ENCODE measurements at places on chromosomes 4 and X. TPM values are rescaled to one million over a fixed set of nuclear protein-coding genes. Genes with fewer than 3 reads are reported as not detected.
A peak's percentile ranks its signal among the peaks of the same experiment; 100 is the strongest.

The TLR10 gene
- 0.38 TPM for total RNA-seq

The SGMS2 gene
- 133 TPM for total RNA-seq

The NUDT9 gene
- 15.8 TPM for total RNA-seq

The SHISA3 gene
- total RNA-seq = 0.64 TPM

The DCX gene
- total RNA-seq = 0.26 TPM

The NAP1L5 gene
- 2.7 TPM for total RNA-seq

The ADH1A gene
- not detected for total RNA-seq

The CFP gene
- 0.83 TPM for total RNA-seq

GRCh38 chrX:134512566-134512965 lies 52.6 kb downstream of the HPRT1 start:
- H3K36me3 ChIP-seq = no peaks in the 10 kb centered on the region
- H3K4me3 ChIP-seq = no peak overlapping the region
- no peak overlapping the region for H3K27ac ChIP-seq
- DNase-seq = no peak

GRCh38 chrX:47958761-47959342 lies 44.9 kb downstream of the ZNF182 start:
- H3K27ac ChIP-seq = no peak overlapping the region
- no peaks in the 10 kb centered on the region for H3K4me1 ChIP-seq
- no peaks in the 10 kb centered on the region for H3K36me3 ChIP-seq

- peaks cover 4% of the 10 kb centered on the region for H3K4me1 ChIP-seq
- no peak for DNase-seq
- no peaks in the 10 kb centered on the region for H3K27me3 ChIP-seq
- no peak overlapping the region for H3K27ac ChIP-seq
- no peak overlapping the region for H3K4me3 ChIP-seq
Measured at GRCh38 chr4:139245590-139245989, 34.4 kb downstream of the MGARP start.

DNA sequence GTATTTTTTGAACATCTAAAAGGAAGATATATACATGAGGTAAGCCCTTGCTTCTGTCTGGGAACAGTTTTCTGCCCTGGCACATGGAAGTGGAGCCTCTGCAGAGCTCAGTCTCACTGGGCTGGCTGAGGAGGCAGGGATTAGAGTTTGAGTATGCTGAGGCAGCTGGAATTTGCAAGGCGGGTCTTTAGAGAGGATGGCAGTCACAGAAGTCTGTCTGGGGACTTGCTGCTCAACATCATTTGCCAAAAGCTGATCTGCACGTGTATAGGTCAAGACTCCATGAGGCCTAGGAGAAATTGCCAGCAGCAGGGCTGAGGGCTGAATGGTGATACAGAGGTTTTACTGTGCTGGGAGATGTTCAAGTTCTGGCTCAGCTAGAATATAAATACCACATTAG lies 163.6 kb upstream of the ANK2 start:
- H3K4me1 ChIP-seq = peaks cover 11% of the 10 kb centered on the region
- H3K27me3 ChIP-seq = no peaks in the 10 kb centered on the region
- no peaks in the 10 kb centered on the region for H3K36me3 ChIP-seq
- H3K27ac ChIP-seq = no peak overlapping the region

DNA sequence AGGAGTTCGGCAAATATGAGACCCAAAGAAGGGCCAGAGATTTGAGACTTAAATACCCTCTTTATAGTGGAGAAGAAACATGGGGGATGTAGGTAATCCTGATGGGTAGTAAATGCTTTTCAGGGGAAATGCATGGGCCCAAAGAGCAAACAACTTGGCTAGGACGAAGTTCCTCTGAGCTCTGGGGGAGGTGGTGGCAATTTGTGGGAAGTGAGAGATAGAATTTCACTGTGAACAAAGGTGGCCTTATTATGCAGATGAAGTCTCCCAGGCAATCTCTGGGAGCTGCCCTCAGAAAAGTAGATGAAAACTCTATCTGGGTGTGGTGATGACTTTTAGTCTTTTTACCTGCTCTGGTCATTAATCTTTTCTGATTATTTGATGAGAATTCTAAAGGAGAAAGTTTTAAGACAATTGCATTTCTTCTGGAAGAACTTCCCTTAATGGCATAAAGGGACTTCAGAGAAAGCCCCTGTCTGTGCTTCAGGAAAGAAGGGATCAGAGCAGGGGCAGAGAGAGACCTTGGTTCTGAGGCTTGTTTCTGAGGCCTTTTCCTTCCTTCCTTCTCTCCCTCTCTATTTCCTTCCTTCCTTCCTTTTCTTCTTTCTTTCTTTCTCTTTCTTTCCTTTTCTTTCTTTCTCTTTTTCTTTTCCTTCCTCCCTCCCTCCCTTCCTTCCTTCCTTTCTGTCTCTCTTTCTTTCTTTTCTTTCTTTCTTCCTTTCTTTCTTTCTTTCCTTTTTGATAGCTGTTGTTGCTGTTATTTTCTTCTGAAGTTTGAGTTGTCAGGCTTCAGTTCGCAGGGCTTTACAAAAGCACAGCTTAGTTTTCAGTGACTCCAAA lies 37.5 kb upstream of the MAOA start:
- H3K27ac ChIP-seq = no peak overlapping the region
- H3K36me3 ChIP-seq = no peaks in the 10 kb centered on the region
- no peak for DNase-seq
- H3K27me3 ChIP-seq = no peaks in the 10 kb centered on the region
- H3K4me1 ChIP-seq = peaks cover 13% of the 10 kb centered on the region
- no peak overlapping the region for H3K4me3 ChIP-seq

DNA sequence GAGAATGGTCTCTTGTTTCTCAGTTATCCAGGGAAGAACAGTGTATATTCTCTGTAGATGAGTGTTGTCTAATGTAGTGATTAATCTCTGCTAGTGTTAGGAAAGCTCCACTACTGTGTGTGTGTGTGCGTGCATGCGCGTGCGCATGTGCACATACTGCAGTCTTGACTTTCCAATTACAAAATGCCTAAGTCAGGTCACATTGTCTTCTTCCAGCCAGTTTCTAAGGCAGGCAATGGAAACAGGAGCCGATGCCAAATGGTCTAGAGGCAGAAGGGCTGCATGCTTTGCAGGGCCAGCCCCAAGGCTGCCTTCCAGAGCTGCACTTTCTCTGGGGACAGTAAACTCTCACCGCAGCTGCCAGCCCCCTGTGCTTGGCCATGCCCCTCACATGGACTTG lies 30.5 kb upstream of the NAP1L5 start:
- H3K27ac ChIP-seq = no peak overlapping the region
- H3K36me3 ChIP-seq = peaks cover 83% of the 10 kb centered on the region
- H3K4me1 ChIP-seq = no peaks in the 10 kb centered on the region

DNA sequence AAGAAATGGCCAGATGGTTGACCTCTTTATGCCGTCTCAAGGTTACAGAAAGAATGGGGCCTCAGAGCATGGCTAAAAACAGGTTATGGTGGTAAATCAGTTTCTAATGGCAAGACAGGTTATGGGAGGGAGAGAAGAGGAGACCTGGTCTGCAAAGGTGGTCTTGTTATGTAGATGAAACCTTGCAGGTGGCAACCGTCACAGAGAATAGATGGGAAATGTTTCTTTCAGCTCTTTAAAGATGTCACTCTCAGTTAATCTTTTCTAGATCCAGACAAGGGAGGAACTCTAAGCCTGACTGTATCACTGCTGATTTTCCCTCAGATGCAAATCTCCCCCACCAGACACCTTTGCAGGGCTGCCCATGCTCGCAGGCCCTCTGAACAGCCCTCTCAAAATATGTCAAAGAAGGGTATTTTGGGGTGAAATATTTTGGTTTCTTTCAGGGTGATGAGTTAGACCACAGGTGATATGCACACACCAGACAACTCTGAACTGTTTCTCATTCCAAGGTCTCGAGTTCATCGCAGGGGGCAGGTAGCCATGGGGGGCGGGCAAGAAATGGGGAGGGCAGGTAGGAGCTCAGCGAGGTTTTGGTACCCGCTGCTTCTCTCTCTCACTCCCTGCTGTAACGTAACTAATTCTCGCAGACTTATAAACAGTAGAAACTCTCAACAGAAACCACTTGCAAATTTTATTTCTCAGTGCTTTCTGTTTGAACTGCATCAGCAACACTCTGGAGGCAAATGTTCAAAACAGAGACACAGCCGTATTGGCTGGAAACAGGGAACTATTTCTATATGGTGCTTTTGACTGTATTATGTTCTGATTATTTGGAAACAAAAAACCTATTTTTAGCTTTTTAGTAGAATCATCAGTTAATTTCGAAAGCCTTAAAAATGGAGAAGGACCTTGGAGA lies 32.4 kb downstream of the CASP3 start:
- no peaks in the 10 kb centered on the region for H3K4me1 ChIP-seq
- H3K4me3 ChIP-seq = no peak overlapping the region
- no peak for DNase-seq
- H3K27me3 ChIP-seq = no peaks in the 10 kb centered on the region
- H3K36me3 ChIP-seq = no peaks in the 10 kb centered on the region

- H3K4me1 ChIP-seq = no peaks in the 10 kb centered on the region
- H3K4me3 ChIP-seq = no peak overlapping the region
- no peaks in the 10 kb centered on the region for H3K36me3 ChIP-seq
- DNase-seq = no peak
- H3K27ac ChIP-seq = no peak overlapping the region
- no peaks in the 10 kb centered on the region for H3K27me3 ChIP-seq
Measured at GRCh38 chr4:155119006-155119405, 89.4 kb upstream of the NPY2R start.

DNA sequence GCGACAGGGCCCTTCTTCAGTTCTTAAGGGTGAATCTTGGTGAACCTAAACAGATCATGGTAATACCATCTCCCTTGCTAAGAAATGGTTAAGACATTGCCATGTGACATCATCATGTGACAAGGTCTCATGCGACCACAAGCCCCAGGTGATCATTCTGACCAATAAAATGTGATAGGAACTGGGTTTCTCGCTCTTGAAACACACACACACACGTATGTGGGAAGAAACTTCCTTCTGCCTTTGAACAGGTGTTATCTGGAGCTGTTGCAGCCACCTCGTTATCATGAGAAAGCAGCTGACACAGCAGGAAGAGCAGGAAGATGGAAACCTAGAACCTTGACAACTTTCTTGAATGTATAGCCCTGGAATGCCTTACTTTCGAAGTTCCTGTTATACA lies 10.2 kb downstream of the SOD3 start:
- H3K4me3 ChIP-seq = no peak overlapping the region
- no peak for DNase-seq
- H3K36me3 ChIP-seq = no peaks in the 10 kb centered on the region
- H3K27ac ChIP-seq = no peak overlapping the region
- no peaks in the 10 kb centered on the region for H3K27me3 ChIP-seq

DNA sequence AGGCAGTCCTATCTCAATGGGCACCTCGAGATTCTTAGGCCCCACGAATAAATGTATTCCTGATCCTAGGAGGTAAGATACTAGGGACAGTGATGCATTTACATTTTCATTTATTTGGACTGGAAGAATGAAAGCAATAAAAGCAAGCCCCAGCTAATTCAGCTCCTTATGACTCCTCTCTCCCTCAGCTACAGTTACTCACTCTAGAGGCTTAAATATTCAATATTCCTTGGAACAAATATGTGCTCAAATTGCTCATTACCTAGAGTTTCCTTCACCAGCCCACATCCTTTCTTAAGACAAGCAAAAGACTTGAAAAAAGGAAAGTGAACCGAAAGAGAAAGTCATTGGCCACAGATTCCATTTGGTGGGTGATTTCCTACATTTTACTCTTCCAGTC lies 13.9 kb downstream of the PAGE2 start:
- DNase-seq = no peak
- H3K36me3 ChIP-seq = no peaks in the 10 kb centered on the region
- no peaks in the 10 kb centered on the region for H3K27me3 ChIP-seq
- no peak overlapping the region for H3K4me3 ChIP-seq
- H3K4me1 ChIP-seq = no peaks in the 10 kb centered on the region
- H3K27ac ChIP-seq = no peak overlapping the region

- H3K27me3 ChIP-seq = no peaks in the 10 kb centered on the region
- H3K27ac ChIP-seq = no peak overlapping the region
- H3K4me3 ChIP-seq = no peak overlapping the region
- no peaks in the 10 kb centered on the region for H3K4me1 ChIP-seq
- no peaks in the 10 kb centered on the region for H3K36me3 ChIP-seq
- no peak for DNase-seq
Measured at GRCh38 chr4:175729665-175730064, 82.4 kb downstream of the GPM6A start.

DNA sequence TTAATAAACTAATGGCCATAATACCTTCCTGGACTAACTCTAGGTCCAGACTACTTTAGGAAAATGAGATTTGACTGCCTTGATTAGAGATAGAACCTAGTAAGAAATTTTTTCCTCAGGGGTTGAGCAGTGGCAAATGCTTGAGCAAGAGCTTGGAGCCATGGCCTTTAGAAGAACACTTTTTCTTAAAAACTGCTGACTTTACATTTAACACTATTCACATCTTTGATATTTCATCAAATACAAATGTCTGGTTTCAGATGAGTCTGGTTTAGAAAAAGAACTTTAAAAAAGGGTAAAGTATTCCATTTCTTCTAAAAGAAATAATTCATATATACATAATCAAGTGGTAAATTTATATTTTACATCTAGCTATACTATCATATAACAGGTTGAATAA lies 680.9 kb upstream of the PITX2 start:
- no peak for DNase-seq
- no peak overlapping the region for H3K4me3 ChIP-seq
- H3K4me1 ChIP-seq = no peaks in the 10 kb centered on the region

- H3K4me3 ChIP-seq = no peak overlapping the region
- H3K27me3 ChIP-seq = no peaks in the 10 kb centered on the region
- peak overlapping the region; percentile 64 for H3K27ac ChIP-seq
Measured at GRCh38 chr4:26217481-26217880, 103.3 kb upstream of the RBPJ start.

DNA sequence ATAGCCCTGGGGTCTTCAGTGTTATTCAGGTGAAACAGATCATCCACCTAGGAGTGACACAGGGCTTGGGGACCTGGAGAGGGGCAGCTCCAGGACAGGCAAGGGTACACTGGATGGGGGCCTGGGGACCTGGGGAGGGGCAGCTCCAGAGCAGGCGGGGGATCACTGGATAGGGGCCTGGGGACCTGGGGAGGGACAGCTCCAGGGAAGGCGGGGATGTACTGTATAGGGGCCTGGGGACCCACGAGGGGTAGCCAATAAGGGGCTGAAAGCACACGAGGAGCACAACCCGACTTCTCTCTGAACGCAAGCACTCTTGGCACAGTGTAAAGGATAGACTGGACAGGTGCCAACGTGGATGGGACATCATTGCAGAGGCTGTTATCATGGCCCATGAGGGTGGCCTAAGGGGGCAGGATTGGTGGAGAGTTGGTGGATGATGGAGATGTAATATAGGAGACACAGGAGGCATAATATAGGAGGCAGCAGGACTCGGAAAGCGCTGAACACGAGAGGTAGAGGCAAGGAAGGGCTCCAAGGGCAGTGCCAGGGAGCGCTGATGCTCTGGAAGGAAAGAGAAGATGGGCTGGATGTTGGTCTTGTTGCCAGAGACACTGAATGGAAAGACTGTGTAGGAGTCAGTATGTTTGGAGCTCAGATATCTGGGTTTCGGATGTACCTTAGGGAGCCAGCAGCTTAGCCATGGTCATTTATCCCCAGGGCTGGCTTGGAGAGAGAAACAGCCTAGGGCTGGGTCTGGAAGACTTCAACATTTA lies 37.9 kb upstream of the FGFBP2 start:
- no peak overlapping the region for H3K27ac ChIP-seq
- H3K4me1 ChIP-seq = no peaks in the 10 kb centered on the region
- no peak overlapping the region for H3K4me3 ChIP-seq
- H3K27me3 ChIP-seq = peaks cover 17% of the 10 kb centered on the region
- DNase-seq = no peak
- no peaks in the 10 kb centered on the region for H3K36me3 ChIP-seq

GRCh38 chr4:4311193-4311592 lies 21.1 kb downstream of the ZBTB49 start:
- H3K4me3 ChIP-seq = no peak overlapping the region
- no peaks in the 10 kb centered on the region for H3K4me1 ChIP-seq
- peaks cover 4% of the 10 kb centered on the region for H3K36me3 ChIP-seq
- no peak for DNase-seq
- H3K27ac ChIP-seq = no peak overlapping the region

GRCh38 chr4:2672700-2673099 lies 83.4 kb downstream of the TNIP2 start:
- H3K27ac ChIP-seq = no peak overlapping the region
- H3K4me3 ChIP-seq = no peak overlapping the region
- no peaks in the 10 kb centered on the region for H3K4me1 ChIP-seq
- H3K27me3 ChIP-seq = no peaks in the 10 kb centered on the region
